AML-193 (cell line): ENCODE measurements at places on chromosomes 7 and 10.
A peak's percentile ranks its signal among the peaks of the same experiment; 100 is the strongest.

DNA sequence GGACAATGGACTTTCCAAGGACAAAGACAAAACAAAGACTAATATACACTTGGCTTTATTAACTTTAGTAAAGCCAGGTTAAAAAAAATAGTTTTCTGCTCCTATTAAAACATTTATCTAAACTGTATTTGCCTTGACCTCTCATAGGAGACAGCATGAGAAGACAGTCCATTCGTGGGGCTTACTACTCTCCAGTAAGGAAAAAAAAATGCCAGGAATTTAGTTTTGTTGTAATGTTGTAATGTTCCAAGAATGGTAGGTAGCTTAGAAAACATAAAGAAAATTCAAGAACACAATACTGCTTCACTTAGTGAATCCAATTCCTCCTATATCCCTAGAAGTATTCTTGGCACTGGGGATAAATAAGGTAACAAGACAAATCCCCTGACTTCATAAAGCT is 81.7 kb downstream of the KMT2C start:
- DNase-seq = no peak

DNA sequence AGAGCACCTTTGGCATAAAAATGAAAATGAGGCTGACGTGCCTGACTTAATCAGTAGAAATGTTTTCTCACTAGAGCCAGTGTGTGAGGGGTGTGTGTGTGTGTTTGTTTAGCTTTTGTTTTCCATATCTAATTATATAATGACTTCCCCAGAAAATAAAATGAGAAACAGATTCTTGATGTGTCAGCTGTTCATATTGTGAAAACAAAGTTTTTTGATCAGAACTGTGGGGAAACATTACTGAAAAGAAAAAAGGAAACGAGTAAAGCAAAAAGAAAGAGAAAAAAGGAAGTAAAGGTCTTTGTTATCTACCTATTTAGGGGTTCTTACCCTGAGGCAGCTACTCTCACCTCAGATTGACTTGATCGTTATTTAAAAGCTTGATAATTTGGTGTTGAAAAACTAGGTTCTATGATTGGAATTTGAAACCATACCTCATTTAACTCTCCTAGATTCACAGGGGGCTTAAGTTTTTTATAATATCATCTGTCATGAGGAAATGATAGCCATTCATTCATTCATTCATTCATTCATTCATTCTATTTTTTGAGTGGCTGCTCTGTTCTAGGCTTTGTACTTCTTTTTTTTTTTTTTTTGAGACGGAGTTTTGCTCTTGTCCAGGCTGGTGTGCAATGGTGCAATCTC is 58.0 kb downstream of the CREM start:
- no peak for DNase-seq

DNA sequence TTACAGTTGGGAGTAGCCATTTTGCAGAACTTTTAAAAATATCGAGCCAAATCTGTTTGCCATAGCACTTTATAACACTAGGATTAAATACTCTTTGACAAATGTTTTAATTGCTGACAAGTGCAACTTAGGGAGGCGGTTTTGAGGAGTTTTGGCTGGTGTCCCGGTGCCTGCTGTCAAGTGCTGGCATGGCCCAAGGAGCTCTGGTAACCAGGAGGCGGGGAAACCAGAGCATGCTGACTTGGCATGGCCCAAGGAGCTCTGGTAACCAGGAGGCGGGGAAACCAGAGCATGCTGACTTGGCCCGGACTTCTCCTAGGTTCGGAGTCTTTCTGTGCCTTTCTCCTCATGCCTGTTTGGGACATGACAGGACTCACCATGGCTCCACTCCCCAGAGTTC is 30.8 kb upstream of the ZNF32 start:
- no peak for DNase-seq

GRCh38 chr10:44258460-44259089 is 126.3 kb downstream of the CXCL12 start:
- no peak for DNase-seq

DNA sequence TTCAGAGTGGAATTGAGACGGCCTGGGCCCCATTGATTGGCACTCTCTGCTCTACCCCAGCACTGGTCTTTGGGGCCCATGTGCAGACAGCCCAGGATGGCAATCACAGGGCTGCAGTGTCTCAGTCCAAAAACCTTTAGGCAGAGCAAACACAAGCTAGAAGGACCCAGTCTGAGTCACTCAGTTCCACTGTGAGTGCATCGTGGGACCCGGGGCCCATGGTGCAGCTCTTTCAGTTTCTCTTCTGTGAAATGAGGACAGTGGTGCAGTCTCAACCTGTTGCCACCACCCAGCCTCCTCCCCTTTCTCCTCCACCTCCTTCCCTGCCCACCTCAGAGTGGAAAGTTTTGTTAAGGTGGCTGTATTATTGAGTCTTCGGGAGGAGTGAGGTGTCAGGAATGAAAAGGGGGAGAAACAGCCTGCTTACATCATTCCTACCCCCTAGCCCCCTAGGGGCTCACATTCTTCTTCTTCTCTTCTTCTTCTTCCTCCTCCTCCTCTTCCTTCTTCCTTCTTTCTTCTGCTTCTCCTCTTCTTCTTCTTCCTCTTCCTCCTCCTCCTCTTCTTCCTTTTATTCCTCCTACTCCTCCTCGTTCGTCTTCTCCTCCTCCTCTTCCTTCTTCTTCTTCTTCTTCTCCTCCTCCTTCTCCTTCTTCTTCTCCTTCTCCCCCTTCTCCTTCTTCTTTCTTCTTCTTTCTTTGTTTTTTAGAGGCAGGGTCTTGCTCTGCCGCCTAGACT is 19.5 kb upstream of the CARD11 start:
- DNase-seq = no peak

DNA sequence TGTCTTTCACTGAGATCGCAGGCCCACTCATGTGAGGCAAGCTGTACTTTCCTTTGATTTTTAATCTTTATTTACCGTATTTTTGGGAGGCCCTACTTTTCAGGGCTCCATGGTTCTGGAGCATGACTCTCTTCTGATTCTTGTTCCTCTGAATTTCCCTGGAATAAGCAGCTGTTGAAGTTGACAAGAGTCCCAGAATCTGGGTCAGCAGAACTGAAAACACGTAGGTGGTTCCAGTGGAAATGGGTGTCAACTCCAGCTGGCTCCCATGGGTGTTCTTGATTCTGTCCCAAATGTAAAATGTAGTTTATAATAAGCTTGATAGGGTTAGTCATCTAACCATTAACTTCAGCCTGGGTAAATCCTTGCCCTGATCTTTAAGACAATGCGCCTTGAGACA is 409.4 kb downstream of the GATA3 start:
- no peak for DNase-seq

GRCh38 chr7:69018200-69018599 is 580.1 kb upstream of the AUTS2 start:
- no peak for DNase-seq

GRCh38 chr10:129385600-129385999 is 81.4 kb upstream of the MGMT start:
- no peak for DNase-seq

DNA sequence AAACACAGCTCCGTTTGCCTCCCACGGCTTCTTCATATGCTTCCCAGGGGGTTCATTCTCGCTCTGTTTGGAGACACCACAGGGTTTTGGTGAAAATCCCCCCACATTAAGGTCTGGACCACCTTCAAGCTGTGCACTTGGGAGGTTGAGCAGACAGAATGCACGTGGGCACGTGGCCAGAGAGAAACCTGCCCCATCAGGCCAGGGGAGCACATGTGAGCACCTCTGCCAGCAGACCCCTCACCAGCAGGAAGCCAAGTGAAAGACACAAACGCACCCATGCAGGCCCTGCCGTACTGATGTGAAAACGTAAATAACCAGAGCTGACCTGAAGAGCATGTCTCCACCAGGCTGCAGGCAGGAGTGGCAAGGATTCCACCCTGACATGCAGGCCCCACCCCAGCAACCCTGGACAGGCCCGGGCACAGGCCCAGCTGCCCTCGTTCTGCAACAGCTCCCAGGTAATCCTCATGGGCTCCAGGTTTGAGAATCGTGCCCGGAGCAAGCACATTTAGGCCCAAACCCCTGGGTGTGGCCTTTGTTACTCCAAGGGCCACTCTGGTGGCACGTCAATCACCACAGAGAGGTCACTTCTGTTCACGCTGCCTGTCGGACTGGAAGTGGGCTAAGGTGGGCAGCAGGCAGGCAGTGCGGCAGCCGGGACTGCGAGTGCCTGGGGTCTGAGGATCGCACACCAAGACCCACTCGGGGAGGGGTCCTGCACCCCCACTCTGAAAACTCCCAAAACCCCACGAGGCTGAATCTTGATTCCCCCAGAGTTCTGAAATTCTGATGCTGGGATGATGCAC is 184.4 kb downstream of the PTPRN2 start:
- DNase-seq = no peak

- DNase-seq = no peak
These were observed 120.7 kb downstream of the TRRAP start for GRCh38 chr7:98998821-98999725.

GRCh38 chr7:107016312-107016711 is 28.2 kb upstream of the PRKAR2B start:
- DNase-seq = no peak

GRCh38 chr10:124740369-124741280 is 3.6 kb downstream of the FAM53B start:
- peak; percentile 84 for DNase-seq

GRCh38 chr7:94378356-94378755 is 16.3 kb upstream of the COL1A2 start:
- no peak for DNase-seq

- no peak for DNase-seq
These were observed 9.4 kb upstream of the NKX2-3 start for GRCh38 chr10:99523251-99523773.

DNA sequence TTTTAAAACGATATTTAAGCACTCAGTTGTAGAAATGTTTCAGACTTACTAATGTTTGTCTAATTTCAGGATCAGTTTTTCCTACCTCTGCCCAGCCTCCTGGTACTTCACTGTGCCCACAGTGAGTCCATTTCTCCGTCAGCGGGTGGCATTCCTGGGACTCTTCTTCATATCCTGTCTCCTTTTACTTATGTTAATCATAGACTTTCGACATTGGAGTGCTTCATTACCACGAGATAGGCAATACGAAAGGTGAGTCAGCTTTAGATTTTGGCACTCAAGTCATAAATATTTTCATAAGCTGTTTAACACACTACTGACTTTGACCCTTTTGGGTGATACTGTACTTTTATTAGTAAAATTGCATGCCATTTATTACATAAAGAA is 2.1 kb downstream of the ENTPD7 start:
- no peak for DNase-seq

DNA sequence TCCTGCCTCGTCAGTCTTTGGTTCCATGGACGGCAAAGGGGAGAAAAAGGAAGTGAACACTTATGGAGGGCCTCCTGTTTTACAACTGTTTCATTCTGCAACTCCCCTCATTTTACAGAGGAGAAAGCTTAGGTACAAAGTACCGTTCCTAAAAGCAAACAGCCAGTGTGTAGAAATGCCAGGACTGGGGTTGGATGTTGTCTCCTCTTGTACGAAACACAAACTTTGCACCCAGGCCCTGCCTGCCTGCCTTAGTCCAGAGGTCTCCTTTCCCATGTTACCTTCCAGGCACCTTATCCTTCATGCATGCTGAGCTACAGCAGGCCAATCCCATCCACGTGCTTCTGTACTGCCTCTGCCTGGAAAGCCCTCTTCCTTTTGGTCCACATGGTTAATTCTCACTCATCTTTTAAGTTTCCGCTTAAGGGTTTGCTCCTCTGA is 86.0 kb downstream of the ICA1 start:
- DNase-seq = no peak

DNA sequence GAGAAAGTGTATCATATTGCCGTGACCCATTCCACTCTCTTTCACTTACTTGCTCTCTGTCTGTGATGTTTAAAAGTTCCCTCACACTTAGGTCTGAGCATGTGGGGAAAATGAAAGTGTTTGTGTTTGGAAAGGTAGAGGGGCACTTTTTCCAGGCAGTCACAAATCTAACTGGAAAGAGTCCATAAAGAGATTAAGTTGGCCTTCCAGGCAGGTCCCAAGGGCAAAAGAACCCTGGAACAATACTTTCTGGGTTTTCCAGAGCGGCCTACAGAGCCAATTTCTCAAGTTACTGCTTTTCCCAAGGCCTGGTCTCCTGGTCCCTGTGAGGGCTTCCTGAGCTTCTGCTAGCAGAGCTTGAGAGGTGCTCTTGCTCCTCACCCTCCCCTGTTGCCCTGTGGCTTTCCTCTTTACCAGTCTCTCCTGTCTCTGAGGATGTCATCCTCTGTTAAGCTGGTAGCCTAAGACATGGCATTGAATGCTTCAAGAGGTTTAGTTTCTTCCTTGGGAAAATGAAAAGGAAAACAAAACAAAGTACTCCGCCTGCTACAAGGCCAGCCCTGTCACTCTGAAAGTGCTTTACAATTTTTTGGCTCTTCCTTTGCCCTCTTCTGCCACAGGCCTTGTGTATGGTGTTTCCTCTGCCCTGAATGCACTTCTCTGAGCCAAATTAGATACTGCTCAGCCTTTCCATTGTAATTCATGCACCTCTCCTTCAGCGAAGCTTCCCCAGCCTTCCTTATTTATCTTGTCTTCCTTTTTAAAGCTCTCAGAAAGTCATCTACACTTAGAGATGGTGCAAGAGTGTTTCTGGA is 20.1 kb downstream of the TES start:
- no peak for DNase-seq

DNA sequence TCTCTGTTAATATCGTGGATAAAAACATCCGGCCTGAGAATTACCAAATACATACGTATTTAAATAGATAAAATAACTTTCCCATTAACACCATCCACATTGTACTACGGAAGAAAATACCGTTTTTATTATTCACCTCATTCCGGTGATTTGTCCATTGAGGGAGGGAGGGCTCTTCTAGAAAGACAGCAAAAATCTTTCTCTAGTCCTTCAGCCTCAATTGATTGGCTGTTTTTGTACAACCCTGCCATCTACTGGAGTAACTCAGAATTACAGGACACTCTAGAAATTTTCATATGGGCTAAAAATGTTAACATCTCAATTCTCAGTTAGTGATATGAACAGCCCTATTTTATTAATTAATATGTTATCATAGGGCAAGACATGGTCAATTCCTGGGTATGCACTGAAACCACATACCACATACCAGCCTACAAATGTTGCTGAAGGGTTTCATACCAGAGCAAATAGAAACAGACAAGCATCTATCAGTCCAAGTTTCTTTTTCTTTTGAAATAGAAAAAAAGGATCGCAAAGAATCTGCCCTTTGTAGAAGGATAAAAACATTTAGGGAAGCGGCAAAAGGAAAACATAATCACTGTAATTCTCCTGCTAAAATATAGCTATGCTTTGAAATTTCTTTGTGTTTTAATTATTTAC is 55.8 kb upstream of the CDCA7L start:
- DNase-seq = peak; percentile 61

- no peak for DNase-seq
These were observed 158.4 kb upstream of the NRP1 start for GRCh38 chr10:33492701-33493345.

- no peak for DNase-seq
These were observed 48.4 kb downstream of the TBC1D12 start for GRCh38 chr10:94450782-94451181.
